ENCODE measurements at places on chromosomes 16 and 17.

- DNase-seq = no peak
Observed at GRCh38 chr17:78257810-78258322, 26.4 kb downstream of the TMEM235 start.

DNA sequence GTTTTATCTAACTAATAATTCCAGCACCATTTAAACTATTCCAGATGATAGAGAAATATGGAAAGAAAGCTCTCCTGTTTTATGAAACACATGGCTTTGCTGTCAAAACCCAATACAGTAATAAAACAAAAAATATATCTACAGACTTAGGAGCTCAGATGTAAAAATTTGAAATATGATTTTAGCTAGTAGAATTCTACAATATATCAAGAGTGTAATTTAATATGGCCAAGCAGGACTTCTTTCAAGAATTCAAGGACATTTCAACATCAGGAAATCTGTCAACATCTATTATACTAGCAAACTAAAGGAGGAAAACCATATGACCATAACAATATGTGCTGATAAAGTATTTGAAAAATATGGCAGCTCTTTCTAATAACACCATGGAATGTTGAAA is 57.5 kb downstream of the CCDC182 start:
- DNase-seq = no peak

GRCh38 chr16:67104061-67104460 is 5.7 kb upstream of the PHAF1 start:
- no peak for DNase-seq

DNA sequence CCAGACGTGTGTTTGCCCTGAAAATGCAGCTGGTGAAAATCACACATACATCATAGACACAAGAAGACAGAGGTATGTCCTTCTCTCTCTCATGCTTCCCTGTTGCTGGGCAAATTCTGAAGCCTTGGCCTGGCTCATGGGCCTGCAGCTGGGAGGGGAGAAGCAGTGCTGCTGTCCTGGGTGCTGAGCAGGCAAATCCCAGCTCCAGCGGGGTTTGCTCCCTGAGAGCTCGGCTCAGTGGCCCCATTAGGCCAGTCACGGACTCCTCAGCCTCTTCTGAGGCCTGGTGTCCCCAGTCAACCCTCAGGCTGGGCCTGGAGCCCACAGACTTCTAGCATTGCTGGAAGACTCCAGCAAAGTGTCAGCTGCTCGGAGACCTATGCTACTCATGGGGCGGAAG is 11.7 kb downstream of the RHBDL3 start:
- DNase-seq = no peak

DNA sequence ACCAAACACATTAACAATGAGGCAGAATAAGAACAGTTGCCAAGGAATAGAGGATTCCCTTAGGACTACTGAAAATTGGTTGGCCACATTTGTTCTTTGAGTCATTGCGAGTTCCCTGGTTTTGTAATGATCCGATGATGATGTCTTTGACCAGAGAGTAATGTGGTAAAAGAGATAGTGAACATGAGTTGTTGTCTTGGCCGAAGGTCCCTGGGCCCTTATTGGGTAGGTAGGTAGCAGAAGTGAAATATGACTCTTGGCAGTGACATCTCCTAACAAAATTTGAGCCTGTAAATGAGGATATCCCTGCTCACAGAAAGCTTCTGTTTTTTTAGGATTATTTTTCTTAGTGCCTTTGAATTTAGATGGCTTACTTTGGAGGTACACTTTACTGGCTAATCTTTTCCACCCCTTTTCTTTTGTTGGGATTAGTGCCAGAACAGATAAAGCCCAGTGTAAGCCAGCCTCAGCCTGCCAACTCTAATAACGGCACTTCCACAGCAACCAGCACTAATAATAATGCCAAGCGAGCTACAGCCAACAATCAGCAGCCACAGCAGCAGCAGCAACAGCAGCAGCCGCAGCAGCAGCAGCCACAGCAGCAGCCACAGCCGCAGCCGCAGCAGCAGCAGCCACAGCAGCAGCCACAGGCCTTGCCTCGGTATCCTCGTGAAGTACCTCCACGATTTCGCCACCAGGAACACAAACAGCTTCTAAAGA is 47.2 kb downstream of the TNRC6A start:
- no peak for DNase-seq

- no peak for DNase-seq
Observed at GRCh38 chr16:11980136-11980844, 3.8 kb downstream of the SNX29 start.

DNA sequence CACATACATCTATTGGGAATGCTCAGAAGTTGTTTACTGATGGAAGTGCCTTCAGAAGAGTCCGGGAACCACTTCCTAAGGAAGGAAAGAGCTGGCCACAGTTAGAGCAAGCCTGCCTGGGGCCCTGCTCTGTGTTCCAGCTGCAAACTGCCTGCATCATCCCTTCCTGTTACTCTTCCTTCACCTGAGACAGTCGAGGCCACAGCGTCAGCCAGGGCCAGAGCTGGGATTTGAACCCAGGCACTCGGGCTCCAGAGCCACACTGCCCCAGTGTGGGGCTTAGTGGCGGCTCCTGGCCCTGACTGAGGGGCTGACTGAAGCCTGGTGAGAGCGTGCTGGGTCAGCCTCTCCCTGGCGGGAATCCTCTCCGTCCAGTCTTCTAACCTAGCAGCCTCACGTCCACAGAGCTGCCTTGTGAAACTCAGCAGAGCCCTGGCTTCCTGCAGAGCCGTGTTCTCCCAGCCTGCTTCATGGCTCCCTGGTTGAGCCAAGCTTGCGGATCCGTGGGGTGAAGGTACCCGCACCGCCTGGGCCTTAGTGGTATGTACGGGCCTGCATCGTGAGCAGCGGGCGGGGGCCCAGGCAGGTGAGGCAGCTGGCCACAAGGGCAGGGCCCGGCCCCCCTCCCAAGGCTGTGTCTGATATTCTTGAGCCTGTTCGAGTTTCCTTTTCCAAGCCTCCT is 4.6 kb upstream of the C17orf99 start:
- no peak for DNase-seq

DNA sequence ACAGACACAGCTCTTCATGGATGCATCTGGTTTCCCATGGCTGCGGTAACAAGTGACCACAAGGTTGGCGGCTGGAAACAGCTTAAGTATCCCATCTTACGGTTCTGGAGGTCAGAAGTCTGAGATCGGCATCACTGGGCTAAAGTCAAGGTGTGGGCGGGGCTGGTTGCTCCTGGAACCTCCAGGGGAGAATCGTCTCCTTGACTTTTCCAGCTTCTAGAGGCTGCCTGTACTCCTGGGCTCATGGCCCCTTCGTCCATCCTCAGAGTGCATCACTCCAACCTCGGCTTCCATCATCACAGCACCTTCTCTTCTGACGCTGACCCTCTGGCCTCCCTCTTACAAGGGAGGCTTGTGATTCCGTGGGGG is 12.9 kb upstream of the CRISPLD2 start:
- DNase-seq = no peak

DNA sequence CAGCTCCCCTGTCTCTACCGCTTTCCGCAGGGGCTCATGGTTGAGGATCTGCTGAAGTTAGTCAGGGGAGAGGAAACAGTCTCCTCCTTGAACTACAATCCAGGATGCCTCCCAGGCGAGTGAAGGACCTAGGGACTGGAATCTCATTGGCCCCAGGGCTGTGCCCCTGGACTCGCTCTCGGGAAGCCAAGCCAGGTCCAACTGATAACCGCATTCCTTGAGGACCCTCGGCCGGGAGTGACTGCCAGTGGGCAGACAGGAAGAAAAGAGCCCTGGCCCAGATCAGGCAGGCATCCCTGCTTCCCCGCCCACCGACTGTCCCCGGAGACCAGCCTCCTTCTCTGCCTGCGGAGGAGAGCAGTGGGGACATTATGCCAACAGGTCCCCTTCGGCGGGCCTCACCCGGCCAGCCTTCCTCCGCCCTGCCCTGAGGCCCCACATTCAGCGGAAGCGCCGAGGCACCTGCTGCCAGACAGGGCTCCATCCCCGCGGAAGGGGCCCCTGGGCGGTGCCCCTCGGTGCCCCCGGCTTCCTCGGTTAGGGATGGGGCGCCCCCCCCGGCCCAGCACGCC is 776 bp downstream of the LRRC75A start:
- peak; percentile 23 for DNase-seq

DNA sequence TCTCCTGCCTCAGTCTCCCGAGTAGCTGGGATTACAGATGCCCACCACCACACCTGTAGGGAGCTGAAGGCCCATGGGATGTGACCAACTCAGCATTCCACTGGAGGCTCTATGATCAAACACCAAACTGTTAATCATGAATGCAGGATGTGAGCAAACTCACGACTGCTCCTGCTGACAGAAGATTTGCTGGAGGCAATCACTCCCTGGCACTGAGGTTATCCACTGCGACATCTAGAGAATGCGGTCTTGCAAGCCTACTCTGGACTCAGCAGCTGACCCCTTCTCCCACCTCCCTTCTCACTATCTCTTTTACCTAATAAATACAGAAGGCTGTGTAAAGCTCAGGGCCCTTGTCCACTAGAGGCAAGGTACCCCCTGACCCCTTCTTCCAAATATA is 4.9 kb downstream of the TEX14 start:
- no peak for DNase-seq

DNA sequence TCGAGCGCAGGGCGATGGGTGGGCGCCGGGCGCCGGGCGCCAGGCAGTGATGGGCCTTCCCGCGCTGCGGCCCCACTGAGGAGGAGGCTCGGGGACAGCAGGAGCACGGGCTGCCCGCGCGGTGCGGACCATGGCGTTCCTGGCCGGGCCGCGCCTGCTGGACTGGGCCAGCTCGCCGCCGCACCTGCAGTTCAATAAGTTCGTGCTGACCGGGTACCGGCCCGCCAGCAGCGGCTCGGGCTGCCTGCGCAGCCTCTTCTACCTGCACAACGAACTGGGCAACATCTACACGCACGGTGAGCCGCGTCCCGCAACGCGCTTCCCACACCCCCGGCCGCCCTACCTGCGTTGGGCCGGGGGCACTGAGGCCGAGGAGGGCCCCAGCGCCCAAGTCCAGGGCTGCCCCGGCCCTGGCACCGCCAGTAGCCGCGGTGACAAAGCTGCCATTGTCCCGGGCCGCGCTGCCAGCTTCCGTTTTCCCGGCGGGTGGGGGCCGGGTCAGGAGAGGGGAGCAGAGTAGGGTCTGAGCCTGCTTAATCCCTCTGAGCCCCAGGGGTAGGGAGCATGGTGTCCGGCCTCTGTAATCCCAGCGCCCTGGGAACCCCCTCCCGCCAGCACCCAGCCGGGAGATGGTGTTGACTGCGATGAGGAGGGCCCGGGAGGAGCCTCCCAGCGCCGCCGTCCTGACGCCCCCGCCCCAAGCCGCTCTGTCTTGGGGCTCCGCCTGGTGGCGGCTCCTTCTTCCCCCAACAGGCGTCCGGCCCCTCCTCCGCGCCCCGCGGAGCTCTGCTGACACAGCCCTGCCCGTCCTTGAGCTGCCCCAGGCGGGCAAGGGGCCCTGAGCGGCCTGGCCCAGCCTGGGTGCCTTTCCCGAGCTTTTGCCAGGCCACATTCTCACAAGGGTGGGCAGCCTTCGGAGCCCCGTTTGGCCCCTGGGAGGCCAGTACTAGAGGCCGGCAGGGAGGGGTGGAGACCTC is 685 bp downstream of the PAQR4 start:
- peak; percentile 87 for DNase-seq

DNA sequence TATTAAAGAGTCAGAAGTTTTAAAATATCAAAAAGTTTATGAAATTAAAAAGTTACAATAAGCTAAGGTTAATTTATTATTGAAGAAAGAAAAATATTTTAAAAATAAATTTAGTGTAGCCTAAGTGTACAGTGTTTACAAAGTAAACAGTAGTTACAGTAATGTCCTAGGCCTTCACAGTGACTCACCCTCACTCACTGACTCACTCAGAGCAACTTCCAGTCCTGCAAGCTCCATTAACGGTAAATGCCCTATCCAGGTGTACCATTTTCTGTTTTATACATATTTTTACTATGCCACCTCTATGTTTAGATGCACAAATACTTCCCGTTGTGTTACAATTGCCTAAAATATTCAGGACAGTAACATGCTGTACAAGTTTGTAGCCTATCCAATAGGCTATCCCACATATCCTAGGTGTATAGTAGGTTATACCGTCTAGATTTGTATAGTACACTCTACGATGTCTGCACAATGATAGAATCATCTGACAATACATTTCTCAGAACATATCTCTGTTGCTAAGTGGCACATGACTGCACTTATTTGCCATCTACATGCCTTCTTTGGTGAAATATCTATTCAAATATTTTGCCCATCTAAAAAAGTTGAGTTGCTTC is 67.2 kb upstream of the WSB1 start:
- DNase-seq = no peak

- DNase-seq = no peak
Observed at GRCh38 chr16:27285676-27286196, 17.2 kb upstream of the NSMCE1 start.

DNA sequence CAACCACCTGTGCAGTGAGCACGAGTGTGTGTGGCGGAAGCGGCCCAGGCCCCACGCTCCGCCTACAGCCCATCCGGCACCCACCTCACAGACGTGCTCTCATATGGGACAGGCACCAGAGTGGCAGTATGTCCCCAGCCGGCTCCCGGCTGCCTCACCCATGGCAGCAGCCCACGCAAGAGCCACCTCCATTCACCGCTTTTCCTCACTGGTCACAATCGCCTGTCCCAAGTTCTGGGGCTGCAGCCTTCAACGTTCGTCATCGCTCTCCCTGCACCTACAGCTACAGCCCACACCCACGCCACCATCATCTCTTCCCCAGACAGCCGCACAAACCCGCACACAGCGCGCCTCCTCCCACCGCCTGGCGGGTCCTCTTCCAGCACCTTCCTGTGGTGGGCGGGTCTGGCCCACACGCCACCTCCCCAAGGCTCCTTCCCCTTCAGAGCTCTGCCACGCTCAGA is 17.5 kb upstream of the TRAP1 start:
- DNase-seq = no peak

DNA sequence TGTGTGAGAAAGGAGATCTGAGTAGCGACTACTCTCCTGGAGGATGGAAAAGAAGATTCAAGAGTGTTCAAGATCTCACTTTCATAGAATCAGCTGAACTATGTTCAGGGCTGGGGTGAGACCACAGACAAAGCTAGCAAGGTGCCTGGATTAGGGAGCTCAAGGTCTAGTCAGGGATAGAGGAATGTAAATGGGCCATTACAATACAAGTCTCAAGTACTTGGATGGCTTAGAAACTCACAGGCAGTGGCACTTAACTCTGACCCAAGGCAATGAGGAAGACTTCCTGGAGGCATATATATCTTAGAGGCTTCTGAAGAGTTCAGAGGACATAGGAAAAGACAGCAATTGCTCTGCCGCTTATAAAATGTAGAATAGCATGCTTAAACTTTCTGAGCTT is 184.9 kb upstream of the CDH11 start:
- DNase-seq = no peak

All from activated CD4-positive, alpha-beta memory T cell treated with anti-CD3 and anti-CD28 coated beads, Interleukin-2, amount 10 ng/mL, durations not matched to agents 7 days and 5 days (primary cell).